Breast epithelium (tissue), 4 donors: ENCODE measurements at places on chromosomes 12 and 14.

GRCh38 chr12:123943816-123944215 lies 28.8 kb downstream of the CCDC92 start:
- no peak for DNase-seq

DNA sequence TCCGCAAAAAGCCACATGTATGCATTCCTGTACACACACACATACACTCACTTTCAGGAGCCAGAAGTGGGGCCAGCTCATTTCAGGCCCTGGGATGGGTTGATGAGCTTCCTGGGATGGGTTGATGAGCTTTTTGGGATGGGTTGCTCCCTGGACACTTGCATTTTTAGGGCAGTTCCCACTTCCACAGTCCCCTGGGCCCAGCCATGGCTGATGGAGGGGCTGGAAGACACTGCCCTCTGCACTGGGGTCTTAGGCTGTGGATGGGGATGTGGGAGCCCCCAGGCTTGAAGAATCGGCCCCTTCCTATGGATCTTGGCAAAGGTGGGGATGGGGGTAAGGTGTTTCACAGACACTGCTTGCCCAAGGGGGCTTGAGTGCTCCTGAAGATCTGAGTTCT lies 12.7 kb downstream of the ACVRL1 start:
- DNase-seq = no peak

GRCh38 chr12:46795988-46796387 lies 29.8 kb downstream of the SLC38A4 start:
- no peak for DNase-seq

DNA sequence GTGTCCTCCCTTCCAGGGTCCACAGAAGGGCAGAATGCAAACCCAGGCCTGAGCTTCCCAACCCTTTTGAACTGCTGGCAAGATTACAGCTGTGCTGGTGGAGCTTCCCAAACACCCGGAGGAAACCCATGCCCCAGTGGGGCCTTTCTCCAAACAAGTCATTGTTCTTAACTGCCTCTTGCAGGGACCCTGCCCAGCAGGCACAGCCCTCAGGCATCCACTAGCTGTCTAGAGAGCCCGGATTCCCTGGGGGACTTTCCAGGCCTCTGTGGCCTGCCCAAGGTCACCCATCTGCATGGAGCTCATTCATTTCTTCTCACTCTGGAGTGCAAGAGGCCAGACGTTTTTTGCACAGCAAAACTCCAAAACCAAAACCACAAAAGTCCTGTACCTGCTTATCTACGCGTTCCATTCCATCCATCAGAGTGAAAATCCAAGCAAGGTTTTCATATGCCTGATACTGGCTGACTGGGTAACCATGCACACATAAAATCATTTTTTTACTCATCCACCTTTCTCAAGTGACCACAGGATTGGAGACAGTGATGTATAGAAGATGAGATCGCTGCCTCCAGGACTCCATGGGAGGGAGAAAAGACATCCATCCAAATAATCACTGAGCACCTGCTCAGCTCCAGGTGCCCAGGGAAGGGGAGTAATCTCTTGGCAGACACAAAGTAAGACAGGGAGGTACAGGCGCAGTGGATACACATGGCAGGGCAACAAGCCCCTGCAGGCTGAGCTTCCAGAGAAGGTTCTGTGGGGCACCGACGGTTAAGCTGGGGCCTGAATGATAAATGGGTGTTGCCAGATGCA lies 17.2 kb upstream of the BDKRB2 start:
- no peak for DNase-seq

DNA sequence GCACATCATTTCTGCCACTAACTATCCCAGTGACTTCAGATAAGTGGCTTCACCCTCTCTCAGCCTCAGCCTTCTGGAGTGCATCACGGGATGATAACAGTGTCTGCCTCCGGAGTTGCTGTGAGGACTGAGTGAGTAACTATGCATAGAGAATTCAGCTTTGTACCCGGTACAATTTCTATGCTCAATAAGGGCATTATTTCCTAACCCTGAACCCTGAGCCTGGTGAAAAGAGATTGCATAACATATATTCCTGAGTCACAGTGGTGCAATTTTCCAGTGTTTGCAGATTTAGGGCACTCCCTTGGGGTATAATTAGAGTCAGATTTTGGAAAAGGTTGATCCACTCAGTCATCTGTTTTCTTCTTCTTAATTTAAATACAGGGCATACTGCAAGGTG lies 181.1 kb downstream of the PTPN11 start:
- no peak for DNase-seq

- no peak for DNase-seq
These were observed 125.8 kb downstream of the CCDC91 start for GRCh38 chr12:28316049-28316448.

DNA sequence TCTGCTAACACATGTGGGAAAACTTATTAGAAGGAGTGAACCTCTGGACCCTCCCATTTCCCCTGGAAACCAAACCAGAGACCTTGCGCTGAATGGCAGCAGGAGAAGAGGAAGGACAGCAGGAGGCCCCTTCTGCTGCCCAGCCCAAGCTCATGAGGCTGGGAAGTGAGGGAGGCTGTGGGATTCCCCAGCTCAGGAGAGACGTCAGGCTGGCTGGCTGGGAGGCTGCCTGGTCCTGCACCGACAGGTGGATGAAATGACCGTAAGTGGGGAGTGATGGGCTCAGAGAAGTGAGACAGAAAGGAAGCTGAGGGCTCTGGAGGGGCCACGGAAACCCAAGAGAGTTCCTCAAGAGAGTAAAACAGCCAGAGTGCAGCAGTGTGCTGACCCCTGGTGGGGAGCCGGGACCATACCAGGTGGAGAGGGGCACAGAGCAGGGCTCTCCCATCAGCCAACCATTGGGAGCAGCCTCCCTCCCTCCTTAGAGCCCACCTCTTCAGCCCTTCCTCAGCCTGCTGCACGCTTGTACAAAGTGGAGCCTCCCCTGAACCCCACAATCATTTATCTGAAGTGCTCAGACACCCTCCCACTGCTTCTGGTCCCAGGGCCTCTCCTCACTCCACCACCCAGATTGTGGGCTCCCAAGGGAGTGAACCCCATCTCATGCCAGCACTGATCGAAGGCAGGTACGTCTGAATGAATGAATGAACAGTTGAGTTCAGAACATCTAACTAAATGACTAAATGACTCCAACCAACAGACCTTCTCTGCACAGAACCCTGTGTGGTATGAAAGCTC lies 14.0 kb downstream of the TAMALIN start:
- no peak for DNase-seq

GRCh38 chr14:90088176-90088575 lies 26.4 kb downstream of the KCNK13 start:
- no peak for DNase-seq

DNA sequence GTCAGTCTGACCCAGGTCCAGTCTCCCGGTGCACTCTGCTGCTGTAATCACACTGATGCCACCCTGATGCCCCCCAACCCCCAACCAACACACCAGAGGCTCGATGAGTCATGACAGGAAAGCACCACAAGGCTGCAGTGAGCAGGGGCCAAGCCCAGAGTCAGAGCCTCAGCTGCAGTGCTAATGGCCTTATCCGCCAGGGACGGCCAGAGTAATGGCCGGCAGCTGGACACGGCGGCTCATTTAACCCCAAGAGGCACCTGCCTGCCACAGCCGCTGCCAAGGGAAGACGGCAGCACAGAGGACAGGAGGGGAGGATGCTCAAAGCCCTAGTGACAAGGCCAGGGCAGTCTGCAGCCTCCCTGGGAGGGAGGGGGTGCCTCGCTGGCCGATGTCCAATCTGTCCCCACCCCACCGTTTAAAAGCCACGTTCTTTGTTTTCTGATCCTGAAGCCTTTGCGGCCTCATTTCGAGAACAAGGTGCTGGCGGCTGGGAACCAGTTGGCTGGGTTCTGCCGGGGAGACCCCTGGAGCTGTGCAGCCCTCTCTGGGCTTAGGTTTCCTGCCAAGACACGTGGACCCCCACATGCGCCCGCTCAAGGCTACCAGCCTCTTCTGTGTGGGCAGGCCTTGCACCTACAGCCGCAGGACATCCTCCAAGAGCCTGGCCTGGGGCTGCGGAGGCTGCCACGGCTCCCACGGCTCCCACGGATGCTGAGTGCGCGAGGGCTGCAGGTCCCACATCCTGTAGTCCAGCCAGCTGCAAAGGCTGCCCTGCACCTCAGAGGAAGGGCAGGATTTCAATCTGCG lies 13.1 kb downstream of the CCDC85C start:
- DNase-seq = no peak

GRCh38 chr14:23557521-23557920 lies 1.4 kb downstream of the THTPA start:
- DNase-seq = no peak

GRCh38 chr14:104150136-104151025 lies 12.0 kb downstream of the KIF26A start:
- no peak for DNase-seq

DNA sequence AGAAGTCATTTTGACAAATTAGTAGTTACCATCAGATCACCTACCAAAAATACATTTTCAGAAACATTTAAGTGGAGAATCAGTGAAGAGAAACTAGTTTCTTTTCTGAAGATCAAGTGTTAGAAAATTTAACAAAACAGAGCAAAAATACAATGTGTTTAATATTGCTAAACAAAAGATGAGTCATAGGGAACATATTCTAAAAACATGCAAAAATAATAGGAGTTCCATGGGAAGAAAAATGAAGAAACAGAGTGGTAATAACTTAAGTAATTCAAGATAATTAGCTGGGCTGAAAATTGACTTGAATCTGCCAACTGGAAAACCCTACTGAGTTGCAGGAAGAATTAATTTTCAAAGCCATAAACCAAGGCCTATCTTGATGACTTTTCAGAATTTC lies 111.5 kb upstream of the KITLG start:
- no peak for DNase-seq

DNA sequence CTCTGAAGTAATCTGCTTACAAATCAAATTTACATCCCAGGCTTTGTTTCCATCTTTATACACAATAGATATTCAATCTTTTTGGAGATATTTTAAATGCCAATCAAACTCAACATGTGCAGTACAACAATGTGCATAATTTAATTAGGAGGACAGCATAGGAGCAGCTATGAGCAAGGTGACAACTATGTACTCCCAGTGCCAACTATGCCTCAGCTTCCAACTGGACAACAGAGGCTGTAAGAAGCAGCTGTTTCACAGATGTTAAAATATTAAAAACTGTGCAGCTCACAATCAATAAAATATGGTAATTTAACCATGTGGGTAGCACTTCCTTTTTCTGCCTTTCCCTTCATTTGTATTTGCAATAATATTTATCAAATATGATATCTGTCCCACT lies 99.9 kb downstream of the ST8SIA1 start:
- no peak for DNase-seq

DNA sequence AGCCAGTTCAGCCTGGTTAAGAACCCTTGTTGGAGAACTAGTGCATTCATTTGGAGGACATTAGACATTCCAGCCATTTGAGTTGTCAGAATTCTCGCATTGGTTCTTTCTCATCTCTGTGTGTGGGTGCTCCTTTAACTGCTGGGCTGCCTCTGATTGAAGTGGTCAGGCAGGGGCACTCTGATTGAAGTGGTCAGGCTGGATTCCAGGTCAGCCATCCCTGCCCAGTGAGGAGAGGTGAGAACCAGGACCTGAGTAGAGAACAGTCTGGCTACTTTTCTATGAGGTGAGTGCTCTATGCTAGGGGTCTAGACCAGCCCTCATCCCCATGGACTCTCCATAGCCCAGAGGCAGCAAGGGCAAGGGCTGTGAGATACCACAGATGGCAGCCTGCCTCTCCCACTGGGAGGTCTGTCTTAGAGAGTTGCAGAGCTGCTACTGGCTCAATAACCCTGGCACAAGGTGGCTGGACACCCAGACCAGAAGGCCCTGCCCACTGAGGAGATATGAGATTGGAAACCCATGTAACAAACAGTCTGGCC lies 691.6 kb downstream of the TMTC2 start:
- DNase-seq = no peak

GRCh38 chr12:124938587-124938986 lies 24.1 kb upstream of the UBC start:
- DNase-seq = no peak

DNA sequence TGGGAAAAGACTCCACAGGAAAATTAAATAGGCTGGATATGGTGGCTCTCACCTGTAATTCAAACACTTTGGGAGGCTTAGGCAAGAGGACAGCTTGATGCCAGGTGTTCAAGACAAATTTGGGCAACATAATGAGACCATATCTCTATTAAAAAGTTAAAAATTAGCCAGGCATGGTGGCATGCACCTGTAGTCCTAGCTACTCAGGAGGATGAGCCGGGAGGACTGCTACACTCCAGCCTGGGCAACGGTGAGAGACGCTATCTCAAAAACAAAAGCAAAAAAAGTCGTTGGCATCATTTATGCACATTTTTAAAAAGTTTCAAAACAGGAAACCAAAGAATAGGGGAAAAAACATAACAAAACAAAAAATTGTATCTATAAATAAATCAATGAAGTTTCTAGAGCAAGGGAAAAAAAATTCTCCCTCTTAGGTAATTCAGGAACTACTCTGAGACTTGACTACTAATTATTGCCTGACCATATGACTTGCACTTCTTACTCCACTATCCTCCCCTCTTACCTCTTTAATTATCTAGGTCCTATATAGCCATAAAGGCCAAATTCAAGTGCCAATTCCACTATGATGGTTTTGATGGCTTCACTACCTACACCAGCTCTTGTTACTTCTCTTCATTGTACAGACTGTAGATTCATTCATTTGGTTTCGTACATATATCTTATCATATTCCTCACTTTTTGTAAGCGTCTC lies 1.6 kb downstream of the METTL3 start:
- no peak for DNase-seq

DNA sequence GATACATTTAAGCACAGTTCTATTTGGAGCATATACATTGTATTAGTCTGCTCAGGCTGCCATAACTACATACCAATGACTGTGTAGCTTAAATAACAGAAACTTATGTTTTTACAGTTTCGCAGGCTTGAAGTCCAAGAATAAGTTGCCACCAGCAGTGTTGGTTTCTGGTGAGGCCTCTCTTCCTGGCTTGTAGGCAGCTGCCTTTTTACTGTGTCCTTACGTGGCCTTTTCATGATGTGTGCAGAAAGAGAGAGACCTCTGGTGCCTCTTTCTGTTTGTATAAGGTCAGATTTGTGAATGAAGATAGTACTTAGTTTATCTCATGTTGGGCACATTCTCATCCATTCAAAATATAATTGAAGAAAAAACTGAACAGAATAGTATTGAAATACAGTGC lies 636.6 kb downstream of the FLRT2 start:
- DNase-seq = no peak

DNA sequence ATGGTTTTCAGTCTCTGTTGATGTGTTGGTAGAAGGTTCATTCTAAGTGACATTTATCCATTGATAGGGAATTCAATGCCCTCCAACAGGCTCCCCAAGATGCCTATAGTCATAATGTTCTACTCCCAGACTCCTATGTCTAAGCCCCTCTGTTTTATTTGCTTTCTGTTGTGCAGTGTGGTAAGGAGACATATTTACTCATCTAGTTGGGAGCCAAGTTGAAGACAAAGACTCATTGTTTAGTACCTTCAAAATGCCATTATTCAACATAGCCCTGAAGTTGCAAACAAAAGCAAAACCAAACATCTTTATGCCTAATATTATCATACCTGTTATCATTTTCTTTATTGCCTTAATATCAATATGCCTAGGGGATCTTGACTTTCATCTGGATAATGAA lies 302.1 kb downstream of the RMST start:
- no peak for DNase-seq
